Transverse colon (tissue), 4 donors: ENCODE measurements at places on chromosomes 4 and X. TPM values are rescaled to one million over a fixed set of nuclear protein-coding genes. Genes with fewer than 3 reads are reported as not detected.

Gene CT45A5
- total RNA-seq: not detected

Gene DMRTC1
- total RNA-seq: not detected

Gene GSPT2
- total RNA-seq: 3.4 TPM

Gene AKAP14
- total RNA-seq: not detected

Gene NR3C2
- total RNA-seq: 147 TPM

Gene MAGEA9
- total RNA-seq: not detected

Gene PAGE5
- total RNA-seq: not detected

Gene HHIP
- total RNA-seq: 4.9 TPM

Gene GRXCR1
- total RNA-seq: not detected

DNA sequence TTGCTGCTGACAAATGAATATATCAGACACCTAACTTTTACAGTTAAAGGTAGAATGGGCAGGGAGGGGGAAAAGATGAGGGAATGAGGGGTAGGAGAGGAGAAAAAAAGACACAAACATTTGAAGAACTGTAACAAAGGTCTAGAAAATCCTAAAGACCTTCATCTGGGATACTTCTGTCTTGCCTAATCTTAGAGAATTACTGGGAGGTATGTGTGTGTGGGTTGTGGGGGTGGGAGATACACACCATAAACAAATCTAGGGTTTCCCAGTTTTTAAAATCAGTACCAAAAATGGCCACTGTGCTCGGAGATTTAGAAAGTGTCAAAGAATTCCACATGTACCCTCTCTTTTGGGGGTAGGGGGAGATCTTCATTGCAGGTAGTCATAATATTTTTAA, 166.7 kb downstream of the SH3KBP1 start:
- no peaks in the 10 kb centered on the region for H3K36me3 ChIP-seq
- H3K4me3 ChIP-seq: no peak overlapping the region
- no peaks in the 10 kb centered on the region for H3K4me1 ChIP-seq

GRCh38 chr4:98890702-98891455, 38.1 kb downstream of the EIF4E start:
- H3K4me3 ChIP-seq: no peak overlapping the region
- no peaks in the 10 kb centered on the region for H3K27me3 ChIP-seq
- no peak for DNase-seq
- peaks cover 17% of the 10 kb centered on the region for H3K36me3 ChIP-seq
- no peaks in the 10 kb centered on the region for H3K4me1 ChIP-seq

DNA sequence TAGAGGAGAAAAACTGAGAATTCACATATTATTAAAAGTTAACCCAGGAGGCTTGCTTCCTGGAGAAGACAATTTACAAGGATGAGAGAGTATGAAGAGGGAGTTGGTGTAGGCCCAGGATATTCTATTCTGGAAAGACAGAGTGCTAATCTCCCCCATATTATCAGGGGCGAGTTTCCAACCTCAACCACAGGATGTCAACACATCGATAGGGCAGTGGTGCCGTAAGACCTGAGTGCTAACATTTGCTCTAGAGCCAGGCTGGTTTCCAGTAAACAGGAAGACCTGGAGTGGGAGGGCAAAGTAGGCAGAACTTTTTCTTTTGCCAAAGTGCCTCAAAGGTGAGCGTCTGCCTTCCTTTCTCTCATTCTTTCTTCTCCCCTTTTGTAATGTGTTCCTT, 2.8 kb upstream of the AWAT1 start:
- no peaks in the 10 kb centered on the region for H3K4me1 ChIP-seq
- no peak overlapping the region for H3K4me3 ChIP-seq
- H3K27me3 ChIP-seq: no peaks in the 10 kb centered on the region
- no peak for DNase-seq

DNA sequence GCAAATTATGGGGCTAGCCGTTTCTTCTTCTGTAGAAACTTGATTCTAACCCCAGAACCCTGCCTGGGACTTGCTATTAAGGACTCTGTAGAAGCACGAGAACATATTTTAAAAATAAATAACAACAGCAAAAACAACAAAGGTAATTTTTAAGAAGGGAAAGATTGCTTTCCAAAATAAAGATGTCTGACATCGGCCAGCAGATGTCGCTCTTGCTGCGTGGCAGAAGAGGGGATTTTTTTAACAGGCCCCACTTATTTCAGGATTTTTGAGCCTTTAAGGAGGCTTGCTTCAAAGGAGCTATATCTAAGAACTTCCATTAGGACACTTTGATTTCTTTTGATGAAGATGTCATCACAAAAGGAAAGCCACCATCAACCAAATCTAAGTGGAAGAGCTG, 62.8 kb upstream of the EGFL6 start:
- no peaks in the 10 kb centered on the region for H3K27me3 ChIP-seq
- no peaks in the 10 kb centered on the region for H3K4me1 ChIP-seq
- no peaks in the 10 kb centered on the region for H3K36me3 ChIP-seq
- no peak overlapping the region for H3K27ac ChIP-seq
- no peak overlapping the region for H3K4me3 ChIP-seq

GRCh38 chr4:8290701-8290970, 21.1 kb downstream of the HTRA3 start:
- H3K27me3 ChIP-seq: no peaks in the 10 kb centered on the region
- no peak for DNase-seq
- H3K4me3 ChIP-seq: no peak overlapping the region
- H3K36me3 ChIP-seq: no peaks in the 10 kb centered on the region

- no peak for DNase-seq
- H3K4me1 ChIP-seq: no peaks in the 10 kb centered on the region
- no peak overlapping the region for H3K4me3 ChIP-seq
- no peaks in the 10 kb centered on the region for H3K27me3 ChIP-seq
- H3K36me3 ChIP-seq: no peaks in the 10 kb centered on the region
These were observed 338.5 kb downstream of the SPOCK3 start for GRCh38 chr4:166895771-166896170.

DNA sequence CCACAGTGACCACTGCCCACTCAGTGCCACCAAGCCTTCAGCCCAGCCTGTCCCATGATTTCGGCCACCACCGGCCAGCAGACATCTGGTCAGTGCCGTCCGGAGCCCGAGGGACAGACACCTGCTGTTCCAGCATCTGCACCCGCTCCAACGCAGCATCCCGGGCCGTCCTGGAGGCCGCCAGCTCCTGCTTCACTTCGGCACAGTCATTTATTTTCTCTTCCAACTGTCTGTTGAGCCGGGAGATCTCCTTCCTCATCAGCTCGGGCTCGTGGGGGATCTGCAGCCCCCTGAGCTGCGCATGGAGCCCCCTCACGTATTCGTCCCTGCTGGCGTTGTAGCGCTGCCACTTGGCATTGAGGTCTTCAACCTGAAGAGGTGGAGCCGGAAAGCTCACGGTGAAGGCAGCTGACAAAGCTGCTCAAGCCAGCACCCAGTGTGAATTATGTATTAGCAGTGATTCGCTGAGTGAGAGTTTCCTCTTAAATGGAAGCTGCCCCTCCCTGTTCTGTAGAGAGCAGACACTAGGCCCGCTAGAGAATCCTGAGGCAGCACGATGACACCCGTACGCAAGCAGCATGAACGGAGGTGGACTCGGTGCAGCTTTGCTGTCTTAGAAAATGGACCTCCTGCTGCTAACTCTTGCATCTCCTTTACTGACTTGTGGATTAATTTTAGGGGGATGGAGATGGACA, 11.4 kb downstream of the TNIP2 start:
- no peak overlapping the region for H3K27ac ChIP-seq
- no peak for DNase-seq
- H3K4me3 ChIP-seq: no peak overlapping the region

DNA sequence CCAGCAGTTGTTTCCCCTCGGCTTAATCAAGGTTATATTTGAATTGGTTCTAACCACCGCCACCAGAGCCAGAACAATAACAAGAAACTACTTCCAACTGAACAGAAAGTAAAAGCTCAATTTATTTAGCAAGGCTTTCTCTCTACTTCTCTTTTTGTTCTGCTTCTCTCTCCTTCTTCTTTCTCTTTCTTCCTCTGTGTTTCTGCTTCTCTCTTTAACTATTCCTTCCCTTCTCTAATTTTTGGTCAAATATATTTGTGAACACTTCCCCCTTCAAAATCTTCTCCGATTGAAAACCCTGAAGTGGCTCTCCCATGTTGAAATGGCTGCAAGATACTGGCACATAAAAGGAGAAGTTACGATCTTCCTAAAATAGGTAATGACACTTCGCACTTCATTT, 1195.9 kb upstream of the PRKX start:
- no peaks in the 10 kb centered on the region for H3K4me1 ChIP-seq
- H3K27me3 ChIP-seq: no peaks in the 10 kb centered on the region
- no peaks in the 10 kb centered on the region for H3K36me3 ChIP-seq
- no peak overlapping the region for H3K4me3 ChIP-seq

- no peaks in the 10 kb centered on the region for H3K36me3 ChIP-seq
- no peak overlapping the region for H3K4me3 ChIP-seq
- no peak overlapping the region for H3K27ac ChIP-seq
- H3K4me1 ChIP-seq: no peaks in the 10 kb centered on the region
- no peaks in the 10 kb centered on the region for H3K27me3 ChIP-seq
These were observed 18.3 kb downstream of the TMEM31 start for GRCh38 chrX:103729015-103729414.

- DNase-seq: no peak
- H3K4me3 ChIP-seq: no peak overlapping the region
- no peaks in the 10 kb centered on the region for H3K27me3 ChIP-seq
- H3K36me3 ChIP-seq: no peaks in the 10 kb centered on the region
- H3K27ac ChIP-seq: no peak overlapping the region
- no peaks in the 10 kb centered on the region for H3K4me1 ChIP-seq
These were observed 890.8 kb downstream of the TRIML1 start for GRCh38 chr4:189029976-189030504.

GRCh38 chrX:154359362-154360154, 14.9 kb downstream of the FLNA start:
- no peaks in the 10 kb centered on the region for H3K27me3 ChIP-seq
- no peaks in the 10 kb centered on the region for H3K4me1 ChIP-seq
- H3K27ac ChIP-seq: peak overlapping the region; percentile 58
- H3K36me3 ChIP-seq: no peaks in the 10 kb centered on the region

- no peaks in the 10 kb centered on the region for H3K27me3 ChIP-seq
- no peak for DNase-seq
- no peak overlapping the region for H3K27ac ChIP-seq
- H3K36me3 ChIP-seq: no peaks in the 10 kb centered on the region
- H3K4me1 ChIP-seq: no peaks in the 10 kb centered on the region
These were observed 17.1 kb upstream of the BMP15 start for GRCh38 chrX:50893466-50893865.

DNA sequence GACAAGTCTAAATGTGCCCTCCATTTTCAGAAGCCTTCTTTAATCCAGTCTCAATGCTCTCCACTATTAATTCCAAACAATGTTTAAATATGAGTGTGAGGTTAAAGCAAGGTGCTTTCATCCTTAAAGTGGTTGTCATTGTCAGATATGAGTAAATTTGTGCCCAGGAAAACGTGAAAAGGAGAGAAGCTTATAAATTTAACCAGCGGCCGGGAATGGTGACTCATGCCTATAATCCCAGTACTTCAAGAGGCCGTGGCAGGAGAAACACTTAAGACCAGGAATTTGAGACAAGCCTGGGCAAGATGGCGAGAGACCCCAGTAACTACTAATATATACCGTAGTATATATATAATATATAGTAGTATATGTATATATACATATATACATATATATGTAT, 270.0 kb downstream of the ARHGAP24 start:
- no peaks in the 10 kb centered on the region for H3K27me3 ChIP-seq
- no peak overlapping the region for H3K4me3 ChIP-seq
- H3K27ac ChIP-seq: no peak overlapping the region
- H3K36me3 ChIP-seq: no peaks in the 10 kb centered on the region
- DNase-seq: no peak
- no peaks in the 10 kb centered on the region for H3K4me1 ChIP-seq

GRCh38 chrX:140733766-140734342, 24.3 kb downstream of the LINC00632 start:
- DNase-seq: no peak
- no peaks in the 10 kb centered on the region for H3K36me3 ChIP-seq
- H3K4me3 ChIP-seq: no peak overlapping the region
- no peak overlapping the region for H3K27ac ChIP-seq

- no peak overlapping the region for H3K27ac ChIP-seq
- no peak overlapping the region for H3K4me3 ChIP-seq
- no peaks in the 10 kb centered on the region for H3K36me3 ChIP-seq
- H3K27me3 ChIP-seq: no peaks in the 10 kb centered on the region
- H3K4me1 ChIP-seq: no peaks in the 10 kb centered on the region
These were observed 544.0 kb upstream of the AGA start for GRCh38 chr4:177986236-177986635.

GRCh38 chr4:2831611-2832308, 11.9 kb upstream of the ADD1 start:
- H3K27ac ChIP-seq: no peak overlapping the region
- H3K4me1 ChIP-seq: peaks cover 17% of the 10 kb centered on the region
- H3K36me3 ChIP-seq: no peaks in the 10 kb centered on the region
- H3K4me3 ChIP-seq: no peak overlapping the region
- no peaks in the 10 kb centered on the region for H3K27me3 ChIP-seq
- peak; percentile 7 for DNase-seq

DNA sequence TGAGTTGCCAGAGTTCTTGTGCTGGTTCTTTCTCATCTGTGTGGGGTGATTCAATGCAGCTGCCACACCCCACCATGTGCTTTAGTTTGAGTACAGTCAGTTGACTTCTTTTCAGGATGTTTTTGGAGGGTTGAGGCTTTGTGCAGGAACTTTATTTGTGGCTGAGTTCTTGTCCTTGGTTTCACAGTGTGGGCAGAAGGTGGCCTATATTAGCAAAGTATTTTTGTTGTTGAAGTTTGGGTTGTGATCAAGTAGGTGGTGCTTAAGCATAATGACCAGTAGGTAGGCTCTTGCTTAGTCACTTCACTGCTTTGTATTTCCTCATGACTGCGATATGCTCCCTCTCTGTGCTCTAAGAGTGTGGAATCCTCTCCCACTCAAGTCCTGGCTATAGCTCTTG, 80.3 kb downstream of the ARHGAP24 start:
- H3K4me3 ChIP-seq: no peak overlapping the region
- no peak overlapping the region for H3K27ac ChIP-seq
- no peaks in the 10 kb centered on the region for H3K27me3 ChIP-seq
- H3K4me1 ChIP-seq: no peaks in the 10 kb centered on the region
- no peak for DNase-seq

DNA sequence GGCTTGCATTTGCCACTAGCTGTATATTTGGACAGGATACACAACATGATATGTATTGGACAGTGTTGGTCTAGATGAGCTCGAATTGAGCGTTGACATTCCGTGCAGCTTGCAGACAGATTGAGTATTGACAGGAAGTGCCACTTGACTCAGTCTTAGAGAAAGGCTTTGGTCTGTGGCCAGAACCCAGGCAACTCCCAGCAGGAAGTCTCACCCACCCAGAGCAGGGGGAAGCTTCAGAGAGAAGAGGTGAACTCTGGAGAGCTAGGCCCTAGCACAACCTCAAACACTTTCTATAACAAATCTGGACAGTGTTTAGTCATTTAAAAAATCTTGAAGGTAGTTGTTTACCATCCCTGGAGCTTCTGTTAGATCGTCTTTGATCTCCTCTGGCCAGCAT, 280.5 kb downstream of the FBXW7 start:
- no peak for DNase-seq
- no peak overlapping the region for H3K27ac ChIP-seq
- no peak overlapping the region for H3K4me3 ChIP-seq
- H3K27me3 ChIP-seq: no peaks in the 10 kb centered on the region

- no peak overlapping the region for H3K27ac ChIP-seq
- H3K27me3 ChIP-seq: no peaks in the 10 kb centered on the region
- DNase-seq: no peak
These were observed 4.7 kb downstream of the THAP9 start for GRCh38 chr4:82905205-82905604.
